Activated CD4-positive, alpha-beta memory T cell treated with anti-CD3 and anti-CD28 coated beads, Interleukin-2, amount 10 ng/mL, durations not matched to agents 7 days and 5 days (primary cell): ENCODE measurements at places on chromosomes 1 and 21.

DNA sequence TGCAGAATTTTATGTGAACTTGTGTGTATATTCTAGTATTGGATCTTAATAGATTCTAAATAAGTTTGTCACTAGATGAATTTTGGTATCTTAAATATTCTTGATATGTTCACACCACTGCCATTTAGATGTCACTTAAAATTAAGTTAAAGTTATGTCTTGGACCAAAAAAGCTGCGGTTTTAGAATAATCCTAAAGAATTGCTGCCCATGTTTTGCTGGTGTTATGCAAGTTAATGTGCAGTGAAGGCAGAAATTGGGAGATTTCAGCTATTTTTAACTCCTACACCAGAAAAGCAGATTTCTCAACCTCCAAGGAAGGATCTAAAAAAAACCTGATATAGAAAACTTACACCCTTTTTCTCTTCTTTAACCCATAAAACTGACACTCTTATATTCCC, 757 bp downstream of the ACADM start:
- no peak for DNase-seq

DNA sequence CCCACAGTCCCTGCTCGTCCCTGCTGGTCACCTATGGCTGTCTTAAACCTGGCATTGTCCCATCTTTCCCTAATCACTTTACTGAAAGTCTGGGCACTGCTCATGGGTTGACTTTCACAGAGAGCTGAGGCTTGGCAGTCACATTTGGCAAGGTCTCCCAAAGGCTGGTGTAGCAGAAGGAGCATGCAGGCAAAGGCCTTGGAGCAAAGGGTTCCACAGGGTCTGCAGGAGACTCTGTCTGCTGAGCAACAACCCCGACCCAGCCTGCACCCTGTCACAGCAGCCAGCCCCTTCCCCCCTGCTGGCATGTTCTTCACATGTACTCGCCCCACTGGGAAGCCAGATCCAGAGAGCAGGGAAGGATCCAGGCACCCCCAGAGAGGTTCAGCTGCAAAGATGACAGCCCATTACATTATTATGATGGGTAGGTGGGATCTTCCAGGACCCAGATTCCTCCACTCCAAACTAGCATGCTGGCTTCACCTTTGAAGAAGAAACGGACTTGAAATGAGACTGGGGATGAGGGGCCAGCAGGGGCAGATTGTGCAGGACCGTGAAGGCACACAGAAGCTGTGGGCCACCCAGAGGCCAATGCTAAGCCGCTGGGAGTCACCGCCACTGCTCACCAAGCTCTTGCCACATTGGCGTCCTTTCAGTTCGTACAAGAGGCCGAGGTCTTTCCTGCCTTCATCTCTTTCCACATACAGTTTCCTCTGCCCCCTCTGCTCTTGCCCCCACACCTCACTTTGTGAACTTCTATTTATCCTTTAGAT, 14.2 kb upstream of the TMEM125 start:
- DNase-seq, result no peak

DNA sequence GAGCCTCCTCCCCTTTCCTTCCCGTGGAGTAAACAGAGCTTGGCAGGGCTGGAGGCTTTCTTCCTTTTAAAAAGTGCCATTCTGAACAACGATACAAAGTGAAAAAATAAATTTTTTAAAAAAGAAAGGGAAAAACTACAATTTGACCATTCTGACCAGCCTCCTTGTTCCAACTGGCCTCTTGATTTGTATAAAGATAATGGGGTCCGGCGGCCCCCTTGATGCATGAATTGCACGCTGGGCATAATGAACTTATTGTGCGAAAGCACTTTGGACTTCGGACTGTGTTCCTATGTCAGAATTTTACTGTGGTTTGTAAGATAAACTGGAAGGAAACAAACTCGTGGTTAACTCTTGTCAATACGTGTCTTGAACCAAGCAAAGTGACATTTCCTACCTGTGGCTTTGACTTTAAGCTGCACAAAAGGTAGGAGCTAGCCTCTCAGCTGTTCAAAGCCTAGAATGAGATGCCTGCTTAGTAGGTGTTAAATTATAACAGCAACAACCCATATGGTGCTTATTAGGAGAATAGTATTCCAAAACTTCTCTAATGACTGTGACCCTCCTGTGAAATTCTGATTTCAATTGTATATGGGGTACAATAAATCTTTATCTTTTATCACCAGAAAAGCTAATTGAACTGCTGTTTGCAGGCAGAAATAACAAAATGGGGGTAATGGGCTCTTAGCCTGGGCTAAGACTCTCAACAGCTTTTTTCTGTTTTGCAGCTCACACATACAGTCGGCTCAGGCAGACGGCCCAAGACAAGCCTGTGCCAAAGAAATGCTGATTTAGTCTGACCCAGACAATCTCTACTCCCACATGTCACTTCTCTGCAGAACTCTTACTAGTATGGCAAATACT, 9.3 kb downstream of the IRF2BP2 start:
- no peak for DNase-seq

DNA sequence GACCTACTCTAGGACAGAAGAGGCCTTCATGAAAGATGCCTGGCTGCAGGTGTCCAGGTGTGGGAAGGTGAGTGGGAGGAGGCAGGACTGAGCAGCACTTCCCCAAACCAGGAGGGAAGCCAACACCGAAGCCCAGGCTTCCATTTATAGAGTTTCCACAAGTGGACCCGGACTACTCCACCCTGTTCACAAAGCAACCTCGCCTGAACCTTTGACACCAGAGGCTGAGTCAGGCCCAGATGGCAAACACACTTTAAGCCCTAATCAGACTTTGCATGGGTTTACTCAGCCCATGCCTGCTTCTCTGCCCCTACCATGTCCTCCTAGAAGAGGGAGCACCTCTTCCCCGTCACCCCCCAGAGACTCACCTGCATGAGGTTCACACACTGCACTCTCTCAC, 14.0 kb downstream of the PRR9 start:
- no peak for DNase-seq

DNA sequence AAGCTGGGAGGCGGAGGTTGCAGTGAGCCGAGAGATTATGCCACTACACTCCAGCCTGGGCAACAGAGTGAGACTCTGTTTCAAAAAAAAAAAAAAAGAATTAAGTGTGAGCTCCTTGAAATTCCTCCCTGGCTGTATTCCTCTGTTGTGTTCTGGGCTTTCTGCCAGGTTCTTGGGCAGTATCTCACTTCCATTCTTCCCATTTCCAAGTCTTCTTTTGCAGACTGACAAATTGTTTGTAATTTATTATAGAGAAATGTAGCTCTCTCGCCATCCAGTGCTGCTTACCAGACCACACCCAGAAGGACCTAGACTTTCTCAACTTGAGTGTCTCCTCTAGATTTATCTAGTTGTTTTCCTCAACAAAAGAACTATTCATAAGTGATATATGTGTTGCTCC, 105.0 kb upstream of the ADGRL2 start:
- DNase-seq, result no peak

DNA sequence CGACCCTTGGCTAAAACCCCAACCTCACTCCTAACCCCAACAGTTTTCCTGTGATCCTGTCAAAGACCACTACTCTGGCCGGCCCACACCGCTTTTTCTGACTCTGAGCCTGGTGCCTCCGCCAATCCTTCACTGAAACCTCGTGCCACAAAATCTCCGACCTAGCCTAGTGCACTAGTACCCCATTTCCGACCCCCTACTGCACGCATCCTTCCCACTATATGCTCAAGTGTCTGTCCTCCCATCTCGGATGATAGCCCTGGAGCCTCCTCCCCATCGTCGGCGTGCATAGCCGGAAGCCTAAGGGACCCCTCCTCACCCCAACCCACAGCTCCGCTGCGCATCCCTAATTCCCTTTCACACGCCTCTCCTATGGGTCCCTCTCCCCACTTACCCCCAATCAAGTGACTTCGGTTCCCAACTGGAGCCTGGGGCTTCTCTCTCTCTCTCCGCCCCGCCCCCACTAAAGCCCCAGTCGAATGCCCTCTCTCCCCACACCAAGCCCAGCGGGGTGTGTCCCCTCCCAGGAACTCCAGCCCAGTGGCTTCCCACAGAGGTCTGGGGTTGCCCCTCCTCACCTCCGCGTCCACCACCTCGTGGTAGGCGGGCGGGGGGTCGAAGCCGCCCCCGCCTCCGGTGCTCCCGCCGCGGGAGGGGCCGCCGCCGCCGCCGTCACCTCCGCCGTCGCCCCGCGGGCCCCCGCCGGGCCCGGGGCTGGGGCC, 791 bp downstream of the USP24 start:
- DNase-seq, result peak; percentile 40
